NCI-H187 (cell line): ENCODE measurements at places on chromosomes 4 and X.

- peak; percentile 85 for DNase-seq
These were observed 966 bp downstream of the CCNG2 start for GRCh38 chr4:77157859-77158486.

- no peak for DNase-seq
These were observed 809.0 kb downstream of the FAT4 start for GRCh38 chr4:126123611-126124325.

DNA sequence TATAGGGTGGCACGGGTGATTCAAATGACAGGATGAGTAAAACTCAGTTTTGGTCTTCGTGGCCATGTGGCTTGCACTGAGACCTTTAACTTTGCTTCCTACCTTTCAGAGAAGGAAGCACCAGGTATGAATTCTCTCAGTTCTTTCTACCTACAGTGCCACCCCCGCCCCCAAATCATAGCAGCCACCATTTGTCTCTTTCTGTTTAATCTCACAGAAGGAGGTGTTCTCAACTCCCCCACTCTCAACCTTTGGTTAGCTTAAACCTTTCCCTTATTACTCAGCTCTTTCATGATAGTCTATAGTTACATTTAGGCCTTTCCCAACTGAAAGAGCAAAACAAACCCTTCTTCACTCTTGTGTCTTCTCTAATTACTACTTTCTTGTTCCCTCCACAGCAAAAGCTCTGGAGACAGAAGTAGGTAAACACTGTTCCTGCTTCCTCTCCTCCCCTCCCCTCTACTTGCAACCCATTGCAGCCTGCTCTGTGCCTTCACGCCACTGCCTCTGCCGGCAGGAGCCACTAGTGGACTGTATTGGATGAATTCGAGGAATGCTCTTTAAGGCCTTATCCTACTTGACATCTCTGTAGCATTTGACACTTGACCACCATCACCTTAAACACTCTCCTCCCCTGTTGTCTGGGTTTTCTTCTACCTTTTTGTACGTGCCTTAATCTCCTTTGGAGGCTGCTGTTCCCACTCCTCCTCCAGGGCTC, 123.7 kb downstream of the AFF1 start:
- DNase-seq: peak; percentile 70

DNA sequence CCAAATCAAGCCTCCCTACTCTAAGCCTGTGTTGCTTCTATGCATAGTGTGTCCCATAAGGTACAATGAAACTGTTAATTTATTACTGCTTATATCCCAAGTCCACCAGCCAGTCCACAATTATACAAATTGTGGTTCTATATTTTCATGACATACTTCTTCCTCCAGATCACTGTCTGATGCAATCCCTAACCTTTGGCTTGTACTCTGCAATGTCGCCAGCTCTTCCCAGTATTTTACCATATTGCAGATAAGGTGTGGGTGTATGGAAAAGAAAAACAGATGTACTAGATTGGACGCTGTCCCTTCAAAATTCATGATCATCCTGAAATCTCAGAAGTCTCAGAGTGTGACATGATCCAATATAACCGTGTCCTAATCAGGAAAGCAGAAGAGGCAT, 286.2 kb downstream of the GASK1B start:
- no peak for DNase-seq

DNA sequence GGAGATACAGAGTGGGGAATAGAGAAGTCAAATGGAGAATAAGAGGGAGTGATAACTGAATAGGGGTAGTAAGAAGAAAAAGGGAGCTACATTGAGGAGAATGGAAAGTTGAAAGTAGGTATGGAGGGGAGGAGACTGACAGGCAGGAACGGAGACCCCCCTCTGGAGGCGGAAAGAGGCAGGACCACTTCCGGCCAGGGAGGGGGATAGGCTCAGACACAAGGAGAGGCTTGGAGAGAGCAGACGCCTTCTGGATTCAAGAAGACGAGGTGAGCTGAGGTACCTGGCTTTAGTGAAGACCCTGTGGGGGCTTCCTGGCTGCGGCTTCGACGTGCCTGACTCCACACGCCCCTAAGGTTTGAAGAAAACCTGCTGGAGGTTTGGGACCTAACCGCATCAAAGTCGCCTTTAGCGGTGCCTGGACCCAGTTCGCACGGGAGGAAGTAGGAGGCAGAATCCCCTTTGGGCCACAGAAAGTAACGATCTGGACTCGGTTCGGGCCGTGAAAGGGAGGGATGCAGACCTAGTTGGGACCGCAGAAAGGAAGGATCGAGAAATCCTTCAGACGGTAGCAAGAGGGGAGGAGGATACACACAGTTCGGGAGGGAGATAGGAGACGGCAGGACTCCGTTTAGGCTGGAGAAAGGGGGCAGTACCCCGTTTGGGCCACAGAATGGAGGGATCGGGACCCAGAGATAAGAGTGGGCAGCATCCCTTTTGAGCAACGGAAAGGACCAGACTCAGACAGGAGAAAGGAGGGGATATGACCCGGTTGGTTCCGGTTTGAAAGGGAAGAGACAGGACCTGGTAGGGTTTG, at the start of gene TRO:
Gene TRO (plus strand): TSS at position 215 of the 817 bp plus-strand sequence. CDS start 1,423 bp downstream, outside the sequence.
- no peak for DNase-seq

GRCh38 chrX:71910643-71910985, at the start of gene NHSL2:
Gene NHSL2, plus strand, starts transcription at chrX:71910845.
- DNase-seq: no peak

- DNase-seq: no peak
These were observed 28.9 kb downstream of the NSD2 start for GRCh38 chr4:1900087-1900433.

DNA sequence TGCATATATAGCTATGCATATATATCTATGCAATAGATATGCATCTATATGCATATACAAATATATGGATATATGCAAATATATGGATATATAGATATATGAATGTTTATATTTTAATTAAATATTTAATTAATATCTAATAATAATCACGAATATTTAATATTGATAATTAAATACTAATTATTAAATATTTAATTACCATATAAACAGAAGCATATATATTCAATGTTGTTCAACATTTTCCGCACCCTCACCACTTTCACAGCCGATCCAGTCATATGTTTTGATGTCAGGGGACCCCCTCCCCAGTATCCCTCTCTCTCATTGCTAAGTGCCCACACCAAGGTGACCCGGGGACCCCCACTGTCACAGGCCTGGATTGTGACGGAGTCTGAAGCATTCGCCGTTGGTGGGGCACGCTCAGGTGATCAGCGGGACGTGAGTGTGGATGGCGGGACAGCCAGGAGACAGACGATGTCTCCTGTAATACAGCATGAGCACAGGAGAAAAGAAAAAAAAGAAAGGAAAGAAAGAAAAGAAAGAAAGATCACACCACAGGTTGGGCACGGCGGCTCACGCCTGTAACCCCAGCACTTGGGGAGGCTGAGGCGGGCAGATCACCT, 199.7 kb downstream of the CRLF2 start:
- no peak for DNase-seq

- DNase-seq: no peak
These were observed 208.3 kb downstream of the ARHGAP10 start for GRCh38 chr4:147940171-147940570.

GRCh38 chrX:19532709-19533108, 17.4 kb upstream of the MAP3K15 start:
- no peak for DNase-seq

GRCh38 chr4:143382596-143382995, 45.9 kb downstream of the GAB1 start:
- DNase-seq: no peak

DNA sequence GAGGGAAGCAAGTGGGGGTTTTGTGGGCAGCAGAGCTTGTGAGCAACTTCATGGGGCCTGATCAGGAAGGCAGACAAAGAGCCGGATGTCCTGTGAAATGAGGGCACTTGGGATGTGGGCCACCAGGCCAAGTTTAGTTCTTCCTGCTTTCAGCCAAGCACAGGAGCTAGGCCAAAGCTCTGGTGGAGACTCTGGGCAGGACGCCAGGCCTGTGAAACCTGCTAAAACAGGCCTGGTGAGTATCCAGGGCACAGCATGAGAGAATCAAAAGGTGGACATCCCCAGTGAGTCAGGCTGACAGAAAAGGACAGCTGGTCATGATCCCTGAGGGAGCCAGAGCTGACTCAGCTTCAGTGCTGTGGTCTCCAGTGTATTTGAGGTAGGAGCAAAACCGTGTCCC, 95.7 kb downstream of the NPNT start:
- DNase-seq: no peak

DNA sequence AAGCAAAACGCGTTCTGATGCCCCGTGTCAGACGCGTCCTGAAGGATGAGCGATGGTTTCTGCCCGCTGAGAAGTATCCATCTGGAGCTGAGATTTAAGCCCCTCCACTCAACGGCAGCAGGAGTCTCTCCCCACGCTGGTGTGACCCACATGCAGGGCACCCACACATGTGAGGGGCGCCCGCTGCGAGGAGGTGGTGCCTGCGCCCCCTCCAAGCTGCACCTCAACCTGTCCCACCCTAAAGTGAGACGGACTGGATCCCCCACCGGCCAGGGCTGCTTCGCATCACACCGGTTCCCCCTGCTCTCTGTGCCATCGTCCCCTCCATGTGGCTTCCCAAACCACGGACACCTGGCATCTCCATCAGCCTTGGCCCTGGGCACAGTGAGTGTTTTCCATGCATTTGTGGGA, 4.5 kb upstream of the PDE6B start:
- no peak for DNase-seq

DNA sequence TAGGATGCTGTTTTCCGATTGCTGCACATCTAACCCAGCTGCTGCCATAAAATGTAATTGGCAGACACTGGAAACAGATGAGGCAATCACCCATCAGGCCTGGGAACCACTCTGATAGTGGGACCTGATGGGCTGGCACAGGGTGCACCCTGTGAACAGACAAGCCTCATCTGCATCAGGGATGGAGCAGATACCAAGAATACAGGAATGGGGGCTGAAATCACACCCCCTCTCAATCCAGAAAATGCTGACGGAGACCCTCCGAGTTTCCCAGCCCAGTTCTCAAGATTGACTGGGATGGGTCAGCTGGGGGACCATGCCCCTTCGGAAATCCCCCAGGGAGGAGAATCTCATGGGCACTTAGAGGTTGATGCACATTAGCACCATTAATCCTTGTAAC, 28.8 kb upstream of the PPP2R2C start:
- DNase-seq: no peak

GRCh38 chrX:53481816-53482465, 47.8 kb upstream of the HSD17B10 start:
- DNase-seq: no peak

DNA sequence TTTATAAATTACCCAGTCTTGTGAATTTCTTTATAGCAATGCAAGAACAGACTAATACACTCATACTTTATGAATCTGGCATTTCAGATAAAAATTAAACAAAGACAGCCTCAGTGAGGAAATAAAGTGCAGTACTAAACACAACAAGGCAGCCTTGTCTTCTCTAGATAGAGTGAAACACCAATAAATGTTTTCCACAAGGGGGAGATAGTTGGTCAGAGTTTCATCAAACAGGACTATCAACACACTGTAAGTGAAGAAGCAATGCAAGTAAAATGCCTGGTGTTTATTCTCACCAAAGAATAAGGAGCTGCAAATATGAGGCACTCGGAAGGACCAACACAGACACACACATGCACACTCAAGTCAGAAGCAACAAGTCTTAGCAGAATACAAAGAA, 62.8 kb downstream of the FAM9B start:
- no peak for DNase-seq

GRCh38 chr4:121582296-121582695, 114.5 kb downstream of the ANXA5 start:
- no peak for DNase-seq

DNA sequence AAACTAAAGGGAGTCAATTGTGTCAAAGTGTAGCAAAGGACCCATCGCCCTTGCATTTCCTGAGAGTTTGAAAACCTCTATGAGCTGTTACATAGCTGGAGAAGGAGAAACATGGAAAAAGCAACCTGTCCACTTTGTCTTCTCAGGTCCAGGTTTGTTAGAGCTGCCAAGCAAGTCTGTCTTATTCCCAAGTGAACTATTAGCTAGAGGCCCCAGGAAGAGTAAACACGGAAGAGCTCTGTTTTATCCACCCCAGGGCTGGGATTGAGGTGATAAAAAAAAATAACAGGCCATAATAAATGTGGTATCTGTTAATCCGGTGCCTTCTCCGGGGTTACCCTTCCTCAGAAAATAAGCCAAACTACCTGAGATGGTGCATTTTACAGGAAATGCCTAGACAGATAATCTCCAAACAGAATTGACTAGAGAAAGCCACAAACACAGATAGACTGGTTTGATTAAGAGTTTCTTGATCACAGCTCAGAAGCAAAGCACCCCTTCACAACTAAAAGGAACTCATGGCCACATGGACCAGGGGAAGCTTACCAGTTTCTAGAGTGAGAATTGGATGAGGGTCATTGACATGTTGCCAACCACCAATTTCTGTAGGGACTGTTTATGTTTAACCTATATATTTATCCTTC, 35.9 kb upstream of the RELL1 start:
- DNase-seq: no peak

GRCh38 chrX:9535101-9535500, 70.2 kb downstream of the TBL1X start:
- DNase-seq: no peak

DNA sequence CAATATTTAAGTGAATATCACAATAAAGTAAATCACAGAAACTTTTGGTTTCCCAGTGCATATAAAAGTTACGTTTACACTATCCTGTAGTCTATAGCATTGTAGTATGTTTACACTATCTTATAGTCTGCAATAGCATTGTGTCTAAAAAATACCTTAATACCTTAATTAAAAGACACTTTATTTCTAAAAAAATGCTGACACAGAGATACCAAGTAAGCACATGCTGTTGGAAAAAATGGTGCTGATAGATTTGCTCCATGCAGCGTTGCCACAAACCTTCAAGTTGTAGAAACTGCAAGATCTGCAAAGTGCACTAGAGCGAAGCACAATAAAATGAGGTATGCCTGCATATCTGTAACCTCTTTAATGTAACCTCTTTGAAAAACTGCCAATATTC, 847.3 kb downstream of the GLUD2 start:
- DNase-seq: no peak

- DNase-seq: no peak
These were observed 20.2 kb downstream of the CCNG2 start for GRCh38 chr4:77177199-77177598.

DNA sequence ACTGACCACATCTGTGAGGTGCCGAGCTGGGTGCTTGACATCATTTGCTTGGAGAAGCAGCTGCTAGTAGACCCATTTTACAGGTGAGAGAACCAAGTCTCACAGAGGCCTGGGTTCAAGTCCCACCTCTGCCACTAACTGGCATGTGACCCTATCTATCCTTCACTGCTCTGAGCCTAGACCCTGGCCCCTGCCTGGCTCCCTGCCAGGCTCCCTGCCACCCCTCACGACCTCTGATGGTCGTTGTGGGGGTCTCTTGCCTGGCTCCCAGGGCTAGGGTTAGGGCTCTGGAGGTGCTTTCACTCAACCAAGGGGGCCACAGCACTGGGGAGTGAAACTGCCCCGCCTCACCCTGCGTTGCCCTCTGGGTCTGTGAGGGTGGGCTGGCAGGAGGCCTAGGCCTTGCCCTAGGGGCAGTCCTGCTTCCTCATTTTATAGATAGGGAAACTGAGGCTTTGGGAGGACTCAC, 7.2 kb upstream of the ADD1 start:
- no peak for DNase-seq
